HepG2 (cell line): ENCODE measurements at places on chromosomes 4 and X.

GRCh38 chr4:126027601-126028000 is 712.8 kb downstream of the FAT4 start:
- no peak for DNase-seq

GRCh38 chrX:54807524-54808108 is at the start of gene MAGED2:
MAGED2 (plus strand) TSS chrX:54807745; CDS start chrX:54809332, 1,587 bp downstream.
- DNase-seq = no peak

- no peak for DNase-seq
Observed at GRCh38 chr4:236028-236427, 69.2 kb downstream of the ZNF732 start.

DNA sequence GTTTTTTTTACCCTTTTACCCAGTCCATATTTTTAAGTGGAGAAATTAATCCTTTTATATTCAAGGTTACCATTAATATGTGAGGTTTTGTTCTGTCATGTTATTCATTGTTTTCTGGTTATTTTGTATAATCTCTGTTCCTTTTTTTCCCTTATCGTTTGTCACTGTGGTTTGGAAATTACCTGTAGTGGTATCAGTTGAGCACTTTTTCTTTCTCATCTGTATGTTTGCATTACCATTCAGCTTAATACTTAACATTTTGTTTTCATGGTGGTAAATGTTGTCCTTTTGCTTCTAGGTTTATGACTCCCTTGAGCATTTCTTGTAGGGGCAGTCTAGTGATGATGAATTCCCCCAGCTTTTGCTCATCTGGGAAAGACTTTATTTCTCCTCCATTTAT is 6.6 kb downstream of the ETDC start:
- DNase-seq = no peak

DNA sequence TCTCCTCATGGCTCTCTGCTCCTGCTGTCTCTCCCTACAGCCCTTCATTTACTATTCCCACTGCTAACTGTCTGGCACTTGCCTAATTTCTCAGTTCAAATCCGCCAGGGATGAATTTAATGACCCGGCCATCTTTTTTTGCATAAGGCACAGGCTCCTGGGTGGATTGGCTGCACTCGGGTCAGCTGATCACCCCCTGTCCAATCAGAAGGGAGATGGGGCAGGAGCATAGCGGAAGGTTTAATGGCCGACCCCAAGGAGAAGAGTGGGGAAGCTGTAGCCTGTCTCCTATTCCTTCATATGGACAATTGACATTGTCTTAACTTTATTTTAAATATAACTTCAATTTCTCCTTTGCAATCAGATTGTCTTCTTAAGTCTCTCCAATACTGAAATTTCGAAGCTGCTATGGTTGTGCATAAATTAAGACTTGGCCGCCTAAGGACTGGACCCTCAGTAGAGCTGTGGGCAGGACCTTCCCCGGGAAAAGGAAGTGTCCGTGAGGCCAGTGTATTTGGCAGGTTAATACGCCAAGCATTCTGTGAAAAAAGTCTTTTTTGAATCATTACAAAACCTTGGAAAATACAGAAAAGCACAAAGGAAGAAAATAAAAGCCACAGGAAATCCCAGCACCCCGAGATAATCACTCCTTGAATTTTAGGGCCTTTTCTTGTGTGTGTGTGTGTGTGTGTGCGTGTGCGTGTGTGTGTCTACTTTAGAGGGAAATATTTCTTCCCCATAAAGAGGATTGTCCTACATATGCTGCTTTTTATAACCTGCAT is 55.5 kb downstream of the SMIM20 start:
- no peak for DNase-seq

GRCh38 chr4:142566777-142567176 is 279.3 kb downstream of the INPP4B start:
- DNase-seq = no peak

DNA sequence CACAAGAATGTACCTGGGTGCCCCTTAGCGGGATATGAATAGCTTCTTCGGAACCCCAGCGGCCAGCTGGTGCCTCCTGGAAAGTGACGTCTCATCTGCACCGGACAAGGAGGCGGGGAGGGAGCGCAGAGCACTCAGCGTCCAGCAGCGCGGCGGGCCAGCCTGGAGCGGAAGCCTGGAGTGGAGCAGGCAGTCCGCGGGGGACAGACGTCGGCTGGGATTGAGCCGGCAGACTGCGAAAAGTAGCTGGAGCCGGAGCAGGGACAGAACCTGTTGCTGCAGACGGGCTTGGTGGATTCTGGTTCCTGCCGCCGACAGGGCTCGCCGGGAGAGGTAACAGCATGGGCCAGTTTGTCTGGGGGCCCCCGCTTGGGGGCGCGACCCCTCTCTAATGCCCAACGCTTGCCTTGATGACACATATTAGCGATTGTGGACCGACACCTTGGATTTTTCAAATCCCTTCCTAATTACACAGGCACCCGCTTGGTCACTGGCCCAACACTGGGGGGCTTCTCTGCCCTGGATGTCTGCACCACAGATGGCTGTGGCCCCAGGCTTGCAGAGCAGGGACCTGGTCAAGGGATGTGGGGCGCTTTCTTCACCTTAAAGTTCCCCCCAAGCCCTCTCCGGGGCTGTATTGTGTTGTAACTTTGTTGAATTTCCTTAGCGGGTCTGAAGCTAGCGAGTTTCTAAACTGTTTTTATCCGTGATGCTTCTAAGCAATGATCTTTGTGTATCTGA is at the start of gene NPFFR2:
NPFFR2 (plus strand) TSS at position 133 of the 741 bp plus-strand sequence. CDS start 96,592 bp downstream, outside the sequence.
- no peak for DNase-seq

GRCh38 chr4:125573368-125573767 is 258.6 kb downstream of the FAT4 start:
- DNase-seq = no peak

DNA sequence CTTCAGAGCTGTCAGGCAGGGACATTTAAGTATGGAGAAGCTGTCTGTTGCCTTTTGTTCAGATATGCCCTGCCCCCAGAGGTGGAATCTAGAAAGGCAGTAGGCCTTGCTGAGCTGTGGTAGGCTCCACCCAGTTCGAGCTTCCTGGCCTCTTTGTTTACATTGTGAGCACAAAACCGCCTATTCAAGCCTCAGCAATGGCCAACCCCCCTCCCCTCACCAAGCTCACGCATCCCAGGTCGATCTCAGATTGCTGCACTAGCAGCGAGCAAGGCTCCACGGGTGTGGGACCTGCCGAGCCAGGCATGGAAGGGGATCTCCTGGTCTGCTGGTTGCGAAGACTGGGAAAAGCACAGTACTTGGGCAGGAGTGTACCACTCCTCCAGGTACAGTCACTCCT is 59.3 kb downstream of the ZNF674 start:
- peak; percentile 83 for DNase-seq

- no peak for DNase-seq
Observed at GRCh38 chrX:148498067-148498466, 2.4 kb upstream of the AFF2 start.

DNA sequence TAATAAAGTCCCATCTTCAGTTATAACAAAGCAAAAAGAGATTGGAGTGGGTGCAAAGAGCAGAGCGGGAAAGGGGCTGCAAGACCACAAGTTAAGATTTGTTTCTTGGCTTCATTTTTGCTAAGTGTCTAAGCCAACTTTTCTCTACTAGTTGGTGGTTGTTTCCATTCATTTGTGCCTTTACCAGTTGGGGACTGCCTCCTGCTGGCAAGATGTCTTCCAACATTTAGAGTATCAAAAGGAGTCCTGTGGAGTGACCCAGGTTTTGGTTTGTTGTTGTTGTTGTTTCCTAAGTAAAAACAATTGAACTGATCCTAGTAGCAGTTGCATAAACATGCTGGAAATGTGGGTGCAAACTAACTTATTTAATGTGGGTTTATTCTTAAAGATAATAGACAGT is 121.1 kb downstream of the SPATA18 start:
- DNase-seq = no peak
